ENCODE measurements at places on chromosomes 13 and 19.

DNA sequence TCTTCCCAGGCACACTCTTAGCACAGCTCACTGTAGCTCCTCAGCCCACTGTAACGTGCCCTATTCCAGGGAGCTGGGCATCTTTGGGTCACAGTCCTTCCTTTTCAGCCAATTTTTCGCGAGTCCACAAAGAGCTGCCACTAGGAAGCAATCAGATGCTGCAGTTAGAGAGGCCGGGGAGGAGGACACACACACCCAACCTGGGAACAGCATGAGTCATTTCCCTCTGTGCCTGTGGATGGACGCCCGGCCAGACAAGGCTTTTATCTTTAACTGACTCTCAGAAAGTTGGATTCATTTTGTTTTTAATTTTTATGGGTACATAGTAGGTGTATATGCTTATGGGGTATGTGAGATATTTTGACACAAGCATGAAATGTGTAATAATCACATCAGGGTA lies 918.6 kb downstream of the UQCRFS1 start:
- no peak for DNase-seq

DNA sequence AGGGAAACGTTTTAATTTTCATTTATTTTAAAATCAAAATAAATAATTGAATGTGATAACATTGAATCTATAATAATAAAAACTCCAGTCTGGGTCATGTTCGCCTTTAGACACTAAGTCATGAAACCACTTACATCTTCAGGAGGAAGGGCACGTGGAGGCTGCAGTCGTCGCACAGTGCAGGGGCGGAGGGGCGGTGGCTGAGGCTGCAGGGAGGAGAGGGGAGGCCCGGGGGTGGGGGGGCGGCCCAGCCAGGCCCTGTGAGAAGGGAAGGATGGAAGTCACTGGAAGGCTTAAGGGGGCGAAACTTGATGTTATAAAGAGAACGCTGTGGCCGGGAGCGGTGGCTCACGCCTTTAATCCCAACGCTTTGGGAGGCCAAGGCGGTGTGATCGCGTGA lies 14.9 kb upstream of the LATS2 start:
- DNase-seq: no peak

DNA sequence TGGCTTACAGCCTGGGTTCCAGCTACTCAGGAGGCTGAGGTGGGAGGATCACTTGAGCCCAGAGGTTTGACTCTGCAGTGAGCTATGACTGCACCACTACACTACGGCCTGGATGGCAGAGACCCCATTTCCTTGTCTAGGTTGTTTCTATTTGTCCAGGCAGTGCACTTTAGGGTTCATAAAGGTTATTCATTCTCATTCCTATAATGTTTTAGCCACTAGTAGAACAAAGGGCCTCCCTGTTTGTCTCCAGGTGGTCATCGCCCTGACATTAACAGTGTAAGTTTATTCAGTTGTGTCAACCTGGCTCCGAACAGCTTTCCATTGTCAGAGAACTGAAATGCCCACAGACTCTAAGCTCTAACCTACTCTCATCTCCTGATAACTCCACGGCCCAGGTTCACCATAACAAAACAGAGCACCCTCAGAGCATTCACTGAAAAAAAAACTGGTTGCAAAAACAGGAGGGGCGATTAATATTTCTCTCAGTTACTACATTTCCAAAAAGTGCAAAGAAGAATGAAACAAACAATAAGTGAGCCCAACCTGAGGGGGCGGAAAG lies 37.1 kb downstream of the SMAD9 start:
- no peak for DNase-seq

DNA sequence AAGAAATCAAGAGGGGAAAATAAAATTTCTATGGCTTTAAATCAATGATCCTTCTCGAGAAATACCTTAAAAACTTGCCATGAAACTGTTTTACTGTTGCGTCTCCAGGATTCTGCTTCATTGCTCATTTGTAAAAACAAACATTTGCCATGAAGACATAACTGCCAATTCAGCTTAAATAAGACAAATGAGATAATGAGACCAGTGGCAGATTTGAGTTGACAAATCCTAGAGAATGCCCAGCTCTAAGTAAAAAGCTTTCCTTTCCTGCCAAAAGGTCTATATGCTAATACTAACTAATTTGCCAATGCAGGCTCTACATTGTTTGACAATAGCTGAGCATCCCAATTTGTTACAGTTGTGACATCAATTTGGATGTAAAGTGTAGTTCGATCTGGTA lies 400.5 kb upstream of the PCDH9 start:
- no peak for DNase-seq

DNA sequence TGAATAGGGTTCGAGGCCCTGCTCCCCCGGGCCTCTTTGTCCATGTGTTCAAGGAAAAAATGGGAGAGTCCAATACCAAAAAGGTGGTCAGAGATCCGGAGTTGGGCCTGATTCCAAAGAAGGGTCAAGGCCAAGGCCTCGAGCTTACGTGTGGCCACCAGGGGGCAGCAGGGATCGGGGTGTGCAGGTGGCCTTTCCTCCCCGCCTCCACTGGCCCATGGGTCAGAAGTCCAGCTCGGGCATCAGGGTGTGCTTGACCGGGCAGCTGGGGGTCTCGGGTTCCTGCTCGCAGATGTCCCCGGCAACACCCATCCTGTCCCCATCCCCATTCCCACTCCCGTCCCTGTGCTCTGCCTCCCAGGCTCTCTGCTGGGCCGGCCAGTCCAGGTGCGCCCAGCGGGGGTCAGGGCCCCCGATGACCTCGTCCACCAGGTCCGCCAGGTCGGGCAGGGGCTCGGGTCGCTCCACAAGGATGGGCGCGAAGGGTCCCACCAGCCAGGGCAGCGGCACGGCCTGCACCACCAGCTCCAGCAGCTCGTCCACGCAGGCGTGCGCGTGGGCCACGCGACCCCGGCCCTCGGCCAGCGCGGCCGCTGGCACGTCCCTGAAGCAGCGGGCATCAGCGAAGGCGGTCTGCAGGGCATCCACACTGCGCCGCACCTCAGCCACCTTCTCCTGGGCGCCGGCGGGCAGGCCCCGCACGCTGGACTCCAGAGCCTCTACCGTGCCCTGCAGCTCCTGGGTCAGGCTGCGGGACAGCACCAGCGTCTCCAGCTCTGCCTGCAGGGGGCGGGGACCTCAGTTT lies 5.2 kb upstream of the PLIN4 start:
- DNase-seq: no peak

DNA sequence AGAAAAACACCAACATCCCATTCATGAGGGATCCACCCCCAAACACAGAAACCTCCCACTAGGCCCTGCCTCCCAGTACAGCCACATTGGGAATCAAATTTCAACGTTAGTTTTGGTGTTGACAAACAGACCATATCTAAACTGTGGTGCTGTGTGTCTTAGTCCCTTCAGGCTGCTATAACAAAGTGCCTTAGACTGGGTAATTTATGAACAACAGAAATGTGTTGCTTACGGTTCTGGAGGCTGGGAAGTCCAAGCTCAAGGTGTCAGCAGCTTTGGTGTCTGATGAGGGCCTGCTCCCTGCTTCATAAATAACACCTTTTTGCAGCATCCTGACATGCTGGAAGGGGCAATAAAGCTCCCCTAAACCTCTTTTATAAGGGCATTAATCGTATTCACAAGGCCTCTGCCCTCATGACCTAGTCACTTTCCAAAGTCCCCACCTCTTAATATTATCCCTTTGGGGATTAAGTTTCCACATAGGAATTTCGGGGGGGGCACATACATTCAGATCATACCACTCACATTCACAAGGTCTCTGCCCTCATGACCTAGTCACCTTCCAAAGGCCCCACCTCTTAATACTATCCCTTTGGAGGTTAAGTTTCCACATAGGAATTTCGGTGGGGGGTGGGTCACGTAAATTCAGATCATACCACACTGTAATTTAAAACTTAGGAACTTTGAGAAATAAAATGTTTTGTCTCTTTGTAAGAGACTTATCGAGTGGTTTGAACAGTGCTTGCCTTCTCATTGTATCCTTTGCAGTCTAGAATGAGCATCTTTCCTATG lies 27.5 kb downstream of the ZNF507 start:
- no peak for DNase-seq

- DNase-seq: no peak
Measured at GRCh38 chr19:16676101-16676798, 15.3 kb downstream of the TMEM38A start.

DNA sequence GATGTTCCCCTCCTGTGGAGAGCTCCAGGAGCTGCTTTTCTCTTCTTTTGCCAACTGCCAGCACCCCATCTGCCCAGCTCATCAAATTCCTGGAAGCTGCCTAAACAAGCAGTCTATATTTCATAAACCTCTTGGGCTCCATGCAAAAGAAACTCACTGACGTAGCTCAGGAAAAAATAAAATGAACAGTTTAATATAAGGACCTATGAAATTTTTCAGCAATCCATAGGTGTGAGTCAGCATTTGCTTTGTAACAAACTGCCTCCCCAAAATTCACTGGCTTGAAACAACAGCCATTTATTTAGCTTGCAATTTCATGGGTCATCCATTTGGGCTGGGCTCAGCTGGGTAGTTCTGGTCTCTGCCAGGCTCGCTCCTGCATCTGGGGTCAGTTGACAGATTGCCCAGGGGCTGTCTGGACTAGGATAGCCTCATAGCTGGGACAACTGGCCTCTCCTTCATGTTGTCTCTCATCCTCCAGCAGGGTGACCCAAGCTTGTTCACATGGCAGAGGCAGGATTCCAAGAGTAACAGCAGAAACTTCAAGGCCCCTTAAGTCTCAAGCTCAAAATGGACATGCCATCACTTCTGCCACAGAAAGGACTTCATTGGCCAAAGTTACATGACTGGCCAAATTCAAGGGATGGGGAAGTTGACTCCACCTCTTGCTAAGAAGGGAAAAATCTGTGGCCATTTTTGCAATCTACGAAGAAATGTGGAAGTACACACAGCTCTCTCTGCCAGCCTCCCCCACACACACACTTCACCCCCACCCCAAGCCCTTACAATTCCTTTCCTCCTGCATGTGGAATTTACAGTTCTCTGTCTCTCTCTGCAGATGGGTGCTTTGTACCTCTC lies 7.9 kb upstream of the PVR start:
- no peak for DNase-seq

DNA sequence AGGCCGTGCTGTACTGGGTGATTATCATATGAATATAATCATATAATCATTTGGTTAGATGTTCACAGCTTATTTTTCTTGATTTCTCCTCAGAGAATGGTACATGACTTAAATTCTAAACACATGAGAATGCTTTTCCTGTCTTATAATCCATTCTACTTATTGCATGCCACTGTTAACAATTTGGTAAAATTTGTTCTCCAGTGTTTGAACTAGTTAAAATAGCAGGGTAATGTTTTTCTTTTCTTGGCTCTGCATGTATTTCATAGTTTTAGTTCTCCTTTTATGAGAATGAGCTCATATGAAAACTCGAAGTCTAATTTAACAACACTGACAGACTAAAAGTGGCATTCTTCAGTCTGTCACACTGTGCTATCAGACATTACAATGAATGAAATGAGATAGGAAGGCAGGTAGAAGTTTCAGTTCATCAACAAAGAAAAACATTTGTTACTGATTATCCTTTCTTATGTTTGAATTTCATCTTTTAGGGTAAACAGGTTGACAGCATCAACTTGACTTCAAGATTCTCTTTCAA lies 10.2 kb downstream of the SPRYD7 start:
- DNase-seq: no peak

DNA sequence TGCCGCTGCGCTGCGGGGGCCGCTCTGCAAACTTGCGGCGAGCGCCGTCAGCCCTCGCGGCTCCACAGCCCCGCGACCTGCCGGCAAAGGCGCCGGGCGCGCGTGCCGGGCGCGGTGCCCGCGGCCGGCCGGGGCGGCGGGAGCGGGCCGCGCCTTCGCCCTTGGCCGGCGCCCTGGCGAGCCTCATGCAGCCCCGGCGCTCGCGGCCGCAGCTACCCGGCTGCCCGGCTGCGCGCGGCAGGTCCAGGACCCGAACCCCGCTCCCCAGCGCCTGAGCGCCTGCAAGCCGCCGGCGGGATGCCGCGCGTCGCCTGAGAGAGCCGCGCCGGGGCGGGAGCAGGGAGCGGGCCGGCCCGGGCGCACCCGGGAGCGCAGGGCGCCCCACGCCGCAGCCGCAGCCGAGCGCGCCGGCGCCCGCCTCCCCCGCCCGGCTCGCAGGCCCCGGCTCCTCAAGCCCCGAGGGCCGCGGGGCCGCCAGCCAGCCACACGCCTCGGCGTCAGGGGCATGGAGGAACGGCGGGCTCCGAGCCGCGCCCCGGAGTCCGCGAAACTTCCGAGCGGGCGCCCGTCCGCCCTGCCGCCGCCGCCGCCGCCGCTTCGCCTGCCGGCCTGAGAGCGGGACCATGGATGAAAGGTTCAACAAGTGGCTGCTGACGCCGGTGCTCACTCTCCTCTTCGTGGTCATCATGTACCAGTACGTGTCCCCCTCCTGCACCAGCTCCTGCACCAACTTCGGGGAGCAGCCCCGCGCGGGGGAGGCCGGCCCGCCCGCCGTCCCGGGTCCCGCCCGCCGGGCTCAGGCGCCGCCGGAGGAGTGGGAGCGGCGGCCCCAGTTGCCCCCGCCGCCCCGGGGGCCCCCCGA lies 564 bp downstream of the HS6ST3 start:
- DNase-seq: no peak

GRCh38 chr19:30116530-30116929 lies 174.5 kb downstream of the URI1 start:
- no peak for DNase-seq

GRCh38 chr13:25771641-25772478 lies 280.0 kb downstream of the SHISA2 start:
- no peak for DNase-seq

DNA sequence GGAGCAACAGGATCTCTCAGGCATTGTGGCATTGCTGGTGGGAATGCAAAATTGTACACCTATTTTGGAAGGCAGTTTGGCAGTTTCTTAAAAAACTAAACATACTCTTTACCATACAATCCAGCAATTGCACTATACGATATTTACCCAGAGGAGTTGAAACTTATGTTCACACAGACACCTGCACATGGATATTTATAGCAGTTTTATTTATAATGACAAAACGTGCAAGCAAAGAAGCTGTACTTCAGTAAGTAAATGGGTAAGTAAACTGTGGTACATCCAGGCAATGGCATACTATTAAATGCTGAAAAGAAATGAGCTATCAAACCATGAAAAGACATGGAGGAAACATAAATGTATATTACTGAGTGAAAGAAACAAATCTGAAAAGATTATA lies 71.6 kb upstream of the UBAC2 start:
- no peak for DNase-seq

DNA sequence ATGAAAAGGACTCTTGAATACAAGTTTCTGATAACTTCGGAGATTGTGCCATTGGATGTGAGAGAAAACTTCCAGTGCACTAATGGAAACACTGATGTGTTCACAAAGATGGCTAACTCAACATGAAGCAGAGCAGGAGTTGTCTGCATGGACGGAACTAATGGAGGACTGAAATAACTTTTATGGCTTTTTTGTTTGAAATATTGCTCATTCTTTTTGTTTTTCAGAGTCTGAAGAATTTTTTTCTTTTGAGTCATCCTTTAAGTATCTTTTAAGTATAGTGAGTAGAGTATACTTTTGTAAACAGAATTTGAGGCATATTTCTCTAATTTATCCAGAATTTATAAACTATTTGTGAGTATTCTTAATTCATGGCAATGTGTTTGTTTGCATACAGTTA lies 25.7 kb downstream of the CRYL1 start:
- no peak for DNase-seq

- DNase-seq: no peak
Measured at GRCh38 chr13:75375329-75375728, 106.6 kb downstream of the TBC1D4 start.
